ENCODE measurements at places on chromosomes 7 and 10.

- DNase-seq, result no peak
Observed at GRCh38 chr10:7405637-7406036, 5.2 kb downstream of the SFMBT2 start.

- DNase-seq, result no peak
Observed at GRCh38 chr10:28733245-28733644, 55.9 kb downstream of the BAMBI start.

DNA sequence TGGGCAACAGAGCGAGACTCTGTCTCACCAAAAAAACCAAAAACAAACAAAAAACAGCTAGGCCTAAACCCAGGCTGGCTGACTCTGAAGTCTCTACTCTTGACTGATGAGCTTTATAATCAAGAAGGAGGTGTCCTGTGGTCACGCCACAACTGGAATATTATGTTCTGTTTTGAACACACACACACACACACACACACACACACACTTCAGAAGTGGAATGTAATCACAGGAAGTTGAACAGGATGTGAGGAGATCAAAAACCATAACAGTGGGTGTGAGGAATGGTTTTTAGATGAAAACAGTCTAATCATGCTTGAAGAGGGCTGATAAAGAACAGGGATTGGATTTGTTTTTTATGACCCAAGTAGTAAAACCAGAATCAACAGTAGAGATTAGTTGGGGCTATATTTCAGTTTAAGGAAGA, 51.1 kb upstream of the IL6 start:
- no peak for DNase-seq

GRCh38 chr10:70528741-70529362, 50.3 kb downstream of the PALD1 start:
- DNase-seq, result no peak

GRCh38 chr10:18424200-18424599, 227.2 kb downstream of the NSUN6 start:
- no peak for DNase-seq

- no peak for DNase-seq
Observed at GRCh38 chr7:20170633-20171032, 46.6 kb downstream of the MACC1 start.

DNA sequence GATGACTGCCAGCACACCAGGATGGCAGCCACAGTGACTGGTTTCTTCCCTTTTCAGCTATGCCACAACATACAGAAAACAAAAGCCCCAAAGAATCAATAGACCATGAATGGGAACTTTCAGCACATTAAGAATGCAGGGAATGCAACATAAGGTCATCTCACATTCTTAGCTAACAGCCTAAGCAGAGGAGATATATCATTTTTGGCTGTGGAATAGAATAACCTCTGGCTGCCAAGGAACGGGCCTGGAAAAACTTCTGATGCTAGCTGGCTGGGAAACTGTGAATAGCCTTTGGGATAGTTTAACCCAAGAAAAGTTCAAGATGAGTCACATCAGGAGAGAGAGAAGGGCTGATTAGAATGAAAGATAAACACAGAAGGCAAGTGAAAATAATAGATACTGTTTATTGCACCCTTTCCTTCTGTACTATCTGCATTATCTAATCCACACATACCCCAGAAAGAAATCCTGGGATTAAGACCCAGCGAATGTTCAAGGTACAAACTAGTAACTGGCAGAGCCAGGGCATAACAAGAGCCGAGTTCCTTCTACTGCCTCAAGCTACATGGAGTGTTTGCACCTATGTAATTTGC, 169.2 kb downstream of the SEMA3A start:
- peak; percentile 28 for DNase-seq

DNA sequence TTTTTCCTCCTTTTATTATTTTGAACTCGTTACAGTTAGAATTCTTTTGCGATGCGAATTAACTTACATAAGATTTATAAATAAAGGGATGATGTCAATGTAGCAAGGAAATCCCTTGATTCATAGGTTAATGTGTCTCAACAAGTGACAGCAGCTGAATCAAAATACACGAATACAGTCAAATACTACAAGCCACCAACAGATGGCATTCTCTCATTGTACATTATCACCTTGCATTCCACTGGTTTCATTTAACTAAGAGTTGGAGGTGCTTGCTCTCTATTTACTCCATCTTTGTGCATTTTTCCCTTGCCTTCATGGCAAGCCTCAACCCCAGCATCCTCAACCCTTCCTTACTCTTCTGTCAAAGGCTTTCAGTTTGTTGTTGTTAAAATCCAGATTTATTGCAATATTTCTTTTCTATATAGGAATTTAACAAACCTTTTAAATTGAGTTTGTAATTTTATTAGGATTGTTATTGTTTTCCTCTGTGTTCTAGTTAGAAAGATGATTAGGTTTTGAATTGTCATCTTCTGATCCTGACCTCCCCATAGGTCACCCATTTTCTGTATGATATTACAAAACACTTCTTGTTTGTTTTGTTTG, 78.3 kb downstream of the SLC25A40 start:
- DNase-seq, result no peak

DNA sequence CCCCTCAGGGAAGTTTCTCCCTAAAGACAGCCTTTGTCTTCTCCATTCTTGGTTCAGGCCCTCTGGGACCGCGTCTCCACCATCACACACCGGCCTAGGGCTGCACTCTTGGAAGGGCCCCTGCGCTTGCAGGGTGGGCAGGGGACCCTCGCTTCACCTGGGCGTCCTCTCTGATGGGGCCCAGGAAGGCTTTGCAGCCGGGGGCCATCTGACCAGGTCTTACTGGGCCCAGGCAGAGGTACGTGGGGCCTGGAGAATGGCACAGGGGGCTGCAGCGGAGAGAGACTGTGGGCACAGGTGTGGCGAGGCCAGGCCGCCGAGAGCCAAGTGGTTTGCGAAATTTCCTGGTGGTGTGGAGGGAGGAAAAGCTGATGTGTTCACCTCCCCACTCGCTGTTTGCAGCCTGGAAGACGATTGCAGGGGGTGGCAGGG, 44.4 kb downstream of the ALOX5 start:
- no peak for DNase-seq

- no peak for DNase-seq
Observed at GRCh38 chr7:133139350-133139749, 57.5 kb upstream of the CHCHD3 start.

DNA sequence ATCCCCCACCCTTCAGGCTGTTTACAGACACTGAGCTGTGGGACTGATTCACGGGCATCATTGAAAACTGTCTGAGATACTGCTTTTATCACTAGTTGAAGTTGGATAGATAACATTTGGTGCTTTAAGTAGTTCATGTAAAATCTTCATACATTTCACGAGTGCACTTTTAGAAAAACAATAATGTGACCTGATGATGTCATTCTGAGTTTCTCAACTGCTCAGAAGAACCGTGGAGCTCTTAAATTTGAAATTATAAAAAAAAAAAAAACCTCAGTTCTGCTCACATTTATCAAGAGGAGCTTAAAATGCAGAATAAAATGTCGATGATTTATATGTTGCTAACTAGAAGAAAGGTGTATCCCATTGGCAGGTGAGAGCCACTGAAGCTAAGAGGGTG, 81.5 kb downstream of the GALNT11 start:
- no peak for DNase-seq

- DNase-seq, result no peak
Observed at GRCh38 chr7:27670177-27670576, 7.5 kb upstream of the HIBADH start.

GRCh38 chr7:33764752-33765451, 140.4 kb upstream of the BMPER start:
- no peak for DNase-seq

GRCh38 chr7:25671111-25671510, 442.8 kb upstream of the NPVF start:
- DNase-seq, result no peak

- no peak for DNase-seq
Observed at GRCh38 chr7:18064242-18064838, 36.7 kb upstream of the PRPS1L1 start.

DNA sequence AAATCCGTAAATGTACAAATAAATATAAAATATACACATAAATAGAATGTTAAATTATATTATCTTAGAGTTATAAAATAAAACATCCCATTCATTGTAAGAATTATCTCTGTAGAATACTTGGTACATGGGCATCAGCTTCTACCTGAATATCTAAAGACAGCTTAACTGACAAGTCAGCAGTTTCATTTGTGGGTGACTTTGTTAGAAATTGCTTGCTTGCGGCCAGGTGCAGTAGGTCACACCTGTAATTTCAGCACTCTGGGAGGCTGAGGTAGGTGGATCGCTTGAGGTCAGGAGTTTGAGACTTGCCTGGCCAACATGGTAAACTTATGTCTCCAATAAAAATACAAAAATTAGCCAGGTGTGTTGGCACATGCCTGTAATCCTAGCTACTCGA, 14.6 kb downstream of the PCGF6 start:
- no peak for DNase-seq

- no peak for DNase-seq
Observed at GRCh38 chr10:61836888-61837754, 64.4 kb upstream of the ARID5B start.

DNA sequence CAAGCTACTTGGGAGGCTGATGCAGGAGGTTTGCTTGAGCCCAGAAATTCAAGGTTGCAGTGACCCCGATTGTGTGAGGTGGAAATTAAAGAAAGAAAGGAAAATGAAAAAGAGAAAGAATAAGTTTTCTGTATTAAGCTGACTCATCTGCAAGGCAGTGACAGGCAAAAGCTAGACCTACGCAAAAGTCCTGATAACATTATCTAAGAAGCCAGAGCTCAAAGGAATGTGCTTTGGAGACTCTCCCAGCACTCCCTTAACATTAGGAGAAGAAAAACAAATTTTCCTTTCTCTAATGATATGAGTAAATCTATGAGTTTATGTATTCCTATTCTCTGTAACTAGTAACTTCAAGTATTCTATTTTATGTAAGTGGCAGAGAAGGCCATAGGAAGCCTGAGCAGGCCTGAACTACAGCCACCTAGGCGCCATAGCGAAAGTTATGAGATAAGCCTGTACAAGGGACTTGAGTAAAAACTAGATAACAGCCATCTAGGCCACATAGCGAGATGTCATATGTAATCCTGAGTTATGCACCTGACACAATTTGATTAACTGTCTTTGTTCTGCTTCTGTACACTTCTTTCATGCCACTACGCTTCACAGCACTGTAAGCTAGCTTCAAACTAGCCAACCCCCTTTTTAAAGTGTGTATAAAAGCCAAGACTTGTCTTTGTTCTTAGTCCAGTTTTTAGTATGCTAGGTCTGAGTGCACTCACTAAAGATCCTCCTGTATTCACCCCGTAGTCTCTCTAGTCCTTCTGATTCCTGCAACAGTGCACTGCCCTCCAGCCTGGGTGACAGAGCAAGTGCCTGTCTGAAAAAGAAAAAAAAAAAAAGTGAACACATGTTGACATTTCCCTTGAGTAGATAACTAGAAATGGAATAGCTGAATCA, 9.4 kb upstream of the ZWINT start:
- no peak for DNase-seq

- no peak for DNase-seq
Observed at GRCh38 chr7:142152076-142152475, 40.6 kb downstream of the MGAM2 start.

DNA sequence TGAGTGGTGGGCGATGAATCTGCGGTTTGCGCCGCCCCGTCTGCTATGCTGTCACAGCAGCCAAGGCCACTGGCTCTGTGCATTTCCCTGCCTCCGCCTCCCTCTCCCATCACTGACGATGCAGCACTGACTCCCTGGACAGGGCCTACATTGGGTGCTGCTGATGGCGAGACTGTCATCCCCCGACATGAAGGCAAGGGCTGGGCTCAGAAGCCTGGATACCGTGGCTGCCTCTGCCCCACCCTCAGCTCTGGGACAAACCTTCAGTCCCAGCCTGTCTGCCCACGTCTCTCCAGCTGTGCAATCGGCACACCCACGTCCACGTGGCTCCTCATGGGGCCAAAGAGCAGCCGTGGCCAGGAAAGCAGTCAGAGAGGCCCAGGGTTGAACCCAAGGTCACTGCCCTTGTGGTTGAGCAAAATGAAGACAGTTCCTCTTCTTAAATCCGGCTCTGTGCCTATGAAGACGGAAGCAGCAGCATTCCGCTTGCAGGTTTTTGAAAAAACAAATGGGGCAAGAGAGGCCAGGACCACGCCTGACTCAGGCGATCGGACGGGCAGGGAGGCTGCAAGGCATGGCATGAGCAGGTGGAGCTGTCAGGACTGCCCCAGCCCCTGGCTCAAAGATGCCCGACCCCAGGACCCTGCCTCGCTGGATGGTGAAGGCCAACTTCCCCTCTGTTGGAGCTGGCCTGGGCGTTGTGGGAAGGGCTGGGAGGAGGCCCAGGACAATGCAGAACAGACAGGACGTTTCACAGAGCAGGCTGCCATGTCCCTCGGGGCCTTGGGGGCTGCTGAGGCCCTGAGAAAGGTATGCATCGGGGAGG, 517.5 kb downstream of the DNAJB6 start:
- DNase-seq, result peak; percentile 37

- no peak for DNase-seq
Observed at GRCh38 chr10:71998840-71999194, 34.6 kb downstream of the CHST3 start.

DNA sequence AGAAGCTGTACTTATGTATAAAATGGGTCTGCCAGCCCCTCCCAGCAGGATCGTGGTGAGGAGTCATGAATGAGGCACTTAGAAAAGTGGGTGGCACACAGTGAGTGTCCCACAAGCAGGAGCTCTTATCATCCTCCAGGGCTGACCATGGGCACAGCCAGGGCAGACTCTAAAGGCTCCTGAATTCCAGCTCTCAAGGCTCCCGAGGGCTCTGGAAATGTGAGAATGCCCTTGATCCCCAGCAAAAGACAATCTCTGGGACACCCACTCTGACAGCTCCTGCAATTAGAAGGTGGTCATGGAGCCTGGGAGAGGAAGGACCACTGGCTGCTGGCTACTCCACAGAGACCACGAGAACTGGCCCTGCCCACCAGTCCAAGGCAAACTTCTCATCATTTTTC, 1.6 kb downstream of the VSTM4 start:
- no peak for DNase-seq

- no peak for DNase-seq
Observed at GRCh38 chr7:24858108-24858977, 101.1 kb upstream of the GSDME start.

DNA sequence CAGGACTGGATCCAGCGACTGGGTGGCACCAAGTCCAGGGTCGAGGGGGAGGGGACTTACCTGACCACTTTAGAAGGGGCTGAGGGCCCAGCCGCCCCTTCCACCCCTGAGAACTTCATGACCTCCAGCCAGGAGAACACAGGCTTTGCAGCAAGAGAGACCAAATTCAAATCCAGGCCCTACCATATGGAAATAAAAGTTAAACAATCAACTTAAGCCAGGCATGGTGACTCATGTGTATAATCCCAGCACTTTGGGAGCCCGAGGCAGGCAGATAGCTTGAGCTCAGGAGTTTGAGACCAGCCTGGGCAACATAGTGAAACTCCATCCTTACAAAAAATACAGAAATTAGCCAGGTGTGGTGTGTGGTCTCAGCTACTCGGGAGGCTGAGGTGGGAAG, 61.9 kb downstream of the COL13A1 start:
- DNase-seq, result no peak

GRCh38 chr7:85185424-85186082, 1.3 kb downstream of the SEMA3D start:
- DNase-seq, result peak; percentile 37

Measured in breast epithelium (tissue), 4 donors.